ENCODE measurements at places on chromosomes 2 and 18.
A peak's percentile ranks its signal among the peaks of the same experiment; 100 is the strongest.

- DNase-seq = no peak
Observed at GRCh38 chr18:57805117-57805516, 2.0 kb upstream of the ATP8B1 start.

DNA sequence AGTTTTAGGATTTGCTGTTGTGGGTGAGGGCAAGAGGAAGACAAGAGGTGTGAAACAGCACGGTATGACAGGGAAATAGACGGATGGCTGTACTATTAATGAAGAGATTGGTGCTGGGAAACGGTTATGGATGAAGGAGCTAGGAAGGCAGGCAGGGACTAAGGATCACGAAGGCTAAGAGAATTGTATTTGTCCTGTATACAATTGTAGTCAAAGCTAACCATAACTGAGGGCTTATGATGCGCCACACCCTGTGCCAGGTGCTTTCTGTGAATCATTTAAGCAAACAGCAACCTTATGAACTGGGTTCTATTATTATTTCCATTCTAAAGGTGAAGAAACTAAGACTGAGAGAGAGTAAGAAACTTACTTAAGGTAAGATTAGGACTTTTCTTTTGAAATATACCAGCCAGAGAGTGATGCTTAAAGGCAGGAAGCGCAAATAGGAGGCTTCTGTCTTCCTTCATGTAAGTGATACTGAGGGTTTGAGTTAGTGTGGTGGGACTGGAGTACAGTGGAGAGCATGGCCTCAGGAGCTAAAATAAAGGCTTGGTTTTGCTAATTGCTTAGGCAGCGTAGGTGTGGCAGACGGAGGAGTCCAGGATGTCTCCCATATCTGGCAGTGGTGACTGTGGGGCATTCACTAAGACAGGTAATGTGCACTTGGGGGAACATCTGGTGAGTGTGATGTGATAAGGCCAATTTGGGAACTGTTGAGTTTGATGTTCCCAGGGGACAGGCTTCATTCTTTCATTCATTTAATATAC is 85.8 kb downstream of the PLEKHM3 start:
- DNase-seq = peak; percentile 9

- DNase-seq = no peak
Observed at GRCh38 chr2:110860630-110861029, 128.3 kb downstream of the ACOXL start.

DNA sequence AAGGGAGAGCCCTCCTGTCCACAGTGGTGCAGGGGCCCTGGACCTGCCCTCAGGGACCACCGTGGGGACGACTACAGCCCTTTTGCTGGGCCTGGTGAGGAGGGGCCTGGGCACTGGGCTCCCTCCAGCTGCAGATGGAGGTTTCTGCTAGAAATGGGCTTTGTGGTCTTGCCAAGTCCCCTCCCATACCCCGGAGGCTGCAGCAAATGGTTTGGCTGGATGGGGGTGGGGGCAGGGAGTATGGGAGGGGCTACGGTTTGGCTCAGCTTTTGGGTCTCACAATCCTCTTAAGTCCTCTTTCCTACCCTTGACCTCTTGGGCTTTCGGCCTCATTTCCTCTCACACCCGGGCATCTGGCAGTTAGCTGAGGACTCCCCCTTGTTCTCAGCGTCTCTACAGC is 21.7 kb downstream of the TET3 start:
- DNase-seq = no peak

GRCh38 chr2:65232636-65233035 is 5.0 kb downstream of the ACTR2 start:
- DNase-seq = no peak

DNA sequence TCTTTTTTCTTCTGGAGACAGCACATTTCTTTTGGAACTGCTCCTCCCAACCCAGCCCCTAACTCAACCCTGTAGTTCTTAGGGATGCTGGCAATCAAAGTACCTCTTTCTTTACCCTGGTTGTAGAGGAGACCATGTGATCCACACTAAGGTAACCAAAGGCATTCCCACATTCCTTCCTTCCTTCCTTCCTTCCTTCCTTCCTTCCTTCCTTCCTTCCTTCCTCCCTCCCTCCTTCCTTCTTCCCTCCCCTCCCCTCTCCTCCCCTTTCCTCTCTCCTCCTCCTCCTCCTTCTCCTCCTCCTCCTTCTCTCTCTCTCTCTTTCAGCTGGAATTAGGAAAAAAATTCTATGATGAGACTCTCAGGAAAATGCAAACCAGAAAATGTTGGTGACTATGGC is 13.8 kb upstream of the RAPH1 start:
- DNase-seq = no peak

- no peak for DNase-seq
Observed at GRCh38 chr2:62215306-62216064, 19.6 kb downstream of the B3GNT2 start.

GRCh38 chr2:64331849-64332699 is 121.9 kb upstream of the LGALSL start:
- DNase-seq = no peak

GRCh38 chr18:2848247-2849246 is 1.7 kb downstream of the EMILIN2 start:
- no peak for DNase-seq

- DNase-seq = no peak
Observed at GRCh38 chr2:112073875-112074274, 18.8 kb downstream of the TMEM87B start.

GRCh38 chr2:163253621-163254285 is 415.2 kb upstream of the KCNH7 start:
- DNase-seq = no peak

GRCh38 chr2:158773121-158773520 is 22.0 kb upstream of the DAPL1 start:
- DNase-seq = no peak

GRCh38 chr18:60232541-60232940 is 140.0 kb downstream of the MC4R start:
- no peak for DNase-seq

GRCh38 chr18:74390900-74391299 is 66.2 kb downstream of the DIPK1C start:
- DNase-seq = no peak

DNA sequence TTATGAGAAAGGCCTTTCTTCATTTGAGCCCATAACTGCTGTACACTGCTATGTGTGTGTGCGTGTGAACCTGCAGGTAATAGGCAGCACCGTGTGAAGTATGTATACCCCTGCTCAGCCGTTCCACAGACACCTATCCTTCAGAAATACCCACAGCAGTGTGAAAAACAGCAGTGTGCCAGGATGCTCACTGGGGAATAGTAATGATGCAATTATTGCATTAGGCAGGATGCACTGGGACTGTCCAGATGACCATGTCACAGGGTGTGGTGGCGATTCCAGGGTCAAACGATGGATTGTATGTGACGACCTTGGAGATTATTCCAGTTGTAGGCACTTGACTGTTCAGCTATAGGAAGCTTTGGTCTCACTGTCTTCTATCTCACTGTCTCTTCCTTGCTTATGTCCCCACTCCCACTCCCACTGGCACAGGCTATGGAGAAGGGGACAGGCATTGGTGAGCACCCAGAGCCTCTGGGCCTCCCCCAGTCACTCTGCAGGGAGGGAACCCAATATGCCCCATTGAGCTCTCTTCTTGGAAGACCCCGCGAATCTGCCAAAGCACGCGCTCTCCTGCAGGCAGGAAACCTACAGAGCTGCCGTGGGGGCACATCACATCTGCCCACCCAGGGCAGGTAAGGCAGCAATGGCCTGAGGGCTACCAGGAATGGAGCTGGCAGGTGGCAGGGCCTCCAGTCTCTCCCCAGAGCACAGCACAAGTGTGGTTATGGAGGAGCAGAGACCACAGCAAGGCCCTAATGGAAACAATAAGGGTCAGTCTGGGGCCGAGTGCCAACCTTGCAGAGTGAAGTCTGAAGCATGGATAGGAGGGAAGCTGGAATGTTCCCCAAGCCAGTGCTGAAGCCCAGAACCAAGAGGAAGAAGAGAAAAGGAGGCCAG is 518.9 kb upstream of the RAB6C start:
- DNase-seq = no peak

GRCh38 chr2:233855345-233855744 is 1.0 kb upstream of the HJURP start:
- no peak for DNase-seq

- no peak for DNase-seq
Observed at GRCh38 chr2:237075749-237076599, 9.7 kb upstream of the COPS8 start.

- DNase-seq = no peak
Observed at GRCh38 chr2:27058210-27058609, 6.7 kb downstream of the AGBL5 start.

DNA sequence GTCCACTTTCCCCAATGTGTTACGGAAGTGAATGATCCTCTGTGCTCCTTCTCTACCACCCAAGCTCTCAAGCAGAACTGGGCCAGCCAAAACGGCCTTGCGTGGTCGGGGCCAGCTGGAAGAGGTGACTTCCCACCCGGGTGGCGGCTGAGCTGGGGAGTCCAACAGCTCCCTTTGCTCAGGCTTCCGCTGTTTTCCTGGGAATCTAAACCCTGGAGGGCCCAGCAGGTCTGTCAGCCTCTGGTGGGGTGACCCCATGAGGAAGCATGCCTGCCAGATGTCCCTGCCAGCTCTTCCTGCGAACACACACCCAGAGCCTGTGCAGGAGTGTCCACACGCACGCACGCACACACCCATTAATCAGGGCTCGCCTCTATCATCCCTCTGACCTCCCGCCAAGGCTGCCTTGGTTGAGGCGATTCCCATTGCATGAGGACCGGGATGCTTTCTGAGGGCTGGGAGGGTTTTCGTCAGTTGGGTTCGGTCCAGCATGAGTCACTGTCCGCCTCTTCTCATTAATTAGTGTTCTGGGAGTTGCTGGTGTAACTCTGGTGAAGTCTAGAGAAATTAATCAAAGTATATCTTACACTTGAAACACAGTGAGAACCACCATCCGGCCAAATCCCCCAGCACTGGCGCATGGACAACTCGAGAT is 90.6 kb downstream of the TWIST2 start:
- no peak for DNase-seq

- DNase-seq = no peak
Observed at GRCh38 chr2:76268902-76269620, 558.3 kb upstream of the GCFC2 start.

DNA sequence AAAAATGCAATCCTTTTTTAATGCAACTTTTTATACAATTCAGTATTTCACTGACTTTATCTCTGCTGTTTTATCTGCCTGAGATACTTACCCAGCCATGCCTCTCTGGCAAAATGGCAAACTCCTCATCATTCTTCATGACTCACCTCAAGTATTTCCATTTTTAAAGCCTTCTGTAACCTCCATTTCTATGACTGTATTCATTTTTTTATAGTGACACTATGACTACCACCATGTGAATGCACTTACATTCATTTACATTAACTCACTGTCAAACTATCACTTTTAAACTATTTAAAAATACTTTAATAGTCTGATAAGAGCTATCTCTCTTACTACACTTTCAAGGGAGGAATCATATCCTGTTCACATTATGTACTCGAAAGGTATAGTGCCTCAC is 99.4 kb upstream of the SCN7A start:
- DNase-seq = no peak

DNA sequence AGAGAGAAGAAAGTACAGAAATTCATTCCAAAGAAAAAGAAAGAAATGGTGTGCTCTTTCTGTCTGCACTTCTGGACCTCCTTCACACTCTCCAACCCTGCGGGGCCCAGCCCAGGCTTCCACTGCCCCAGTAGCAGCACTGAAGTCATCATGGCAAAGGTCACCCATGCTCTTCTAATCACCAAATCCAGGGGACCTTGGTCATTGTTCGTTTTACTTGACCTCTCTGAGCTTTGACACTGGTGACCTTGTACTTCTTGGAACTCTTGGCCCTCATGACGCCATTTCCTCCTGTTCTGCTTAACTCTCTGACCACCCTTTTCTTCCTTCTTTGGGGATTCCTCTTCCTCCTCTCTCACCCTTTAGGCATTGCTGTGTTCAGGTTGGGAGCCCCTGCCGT is 105.6 kb downstream of the SMAD7 start:
- no peak for DNase-seq

GRCh38 chr2:239669899-239670460 is 269.2 kb upstream of the HDAC4 start:
- no peak for DNase-seq

GRCh38 chr18:24173997-24174396 is 35.1 kb downstream of the CABYR start:
- DNase-seq = no peak

GRCh38 chr2:62933398-62933917 is 117.2 kb upstream of the OTX1 start:
- DNase-seq = no peak

DNA sequence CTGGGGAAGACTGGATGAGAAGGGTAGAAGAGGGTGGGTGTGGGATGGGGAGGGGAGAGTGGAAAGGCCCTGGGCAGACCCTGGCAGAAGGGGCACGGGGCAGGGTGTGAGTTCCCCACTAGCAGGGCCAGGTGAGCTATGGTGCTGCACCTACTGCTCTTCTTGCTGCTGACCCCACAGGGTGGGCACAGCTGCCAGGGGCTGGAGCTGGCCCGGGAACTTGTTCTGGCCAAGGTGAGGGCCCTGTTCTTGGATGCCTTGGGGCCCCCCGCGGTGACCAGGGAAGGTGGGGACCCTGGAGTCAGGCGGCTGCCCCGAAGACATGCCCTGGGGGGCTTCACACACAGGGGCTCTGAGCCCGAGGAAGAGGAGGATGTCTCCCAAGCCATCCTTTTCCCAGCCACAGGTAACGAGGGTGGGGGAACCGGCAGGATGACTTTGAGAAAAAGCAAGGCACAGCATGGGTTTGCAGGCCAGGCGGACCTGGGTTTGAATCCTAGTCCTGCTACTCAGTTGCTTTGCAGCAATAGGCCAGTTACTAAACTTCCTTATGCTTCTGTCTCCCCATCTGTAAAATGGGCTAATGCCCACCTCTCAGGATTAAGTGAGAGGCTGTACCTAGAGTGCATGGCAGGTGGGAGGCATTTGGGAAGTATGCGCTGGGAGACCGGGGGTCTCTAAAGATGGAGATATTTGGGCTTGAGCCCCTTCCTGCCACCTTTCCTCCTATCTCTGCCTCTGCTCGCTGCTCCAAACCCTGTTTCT is at the start of gene INHA:
TSS of gene INHA (plus strand) at position 74 of the 765 bp plus-strand sequence. CDS start at position 139, 65 bp downstream.
- no peak for DNase-seq

DNA sequence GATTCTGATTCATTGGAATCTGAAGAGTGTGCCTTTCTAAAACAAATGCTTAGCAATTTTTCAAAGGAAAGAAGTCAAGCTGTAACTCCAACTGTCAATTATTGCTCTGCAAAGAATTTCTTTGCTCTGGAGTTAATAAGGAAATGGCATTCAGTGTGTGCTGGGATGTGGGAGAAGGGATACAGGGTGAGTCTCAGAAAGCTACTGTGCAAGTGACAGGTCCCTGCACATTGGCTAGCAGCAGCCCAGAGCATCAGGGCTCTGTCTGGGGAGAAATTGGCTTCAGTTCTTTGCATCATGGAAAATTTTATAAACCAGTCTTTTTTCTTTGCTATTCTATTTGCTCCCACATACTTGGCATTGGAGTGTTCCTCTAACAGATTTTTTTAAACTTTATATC is 1.1 kb upstream of the SYT4 start:
- DNase-seq = no peak

- no peak for DNase-seq
Observed at GRCh38 chr2:212066546-212066945, 472.1 kb downstream of the ERBB4 start.

DNA sequence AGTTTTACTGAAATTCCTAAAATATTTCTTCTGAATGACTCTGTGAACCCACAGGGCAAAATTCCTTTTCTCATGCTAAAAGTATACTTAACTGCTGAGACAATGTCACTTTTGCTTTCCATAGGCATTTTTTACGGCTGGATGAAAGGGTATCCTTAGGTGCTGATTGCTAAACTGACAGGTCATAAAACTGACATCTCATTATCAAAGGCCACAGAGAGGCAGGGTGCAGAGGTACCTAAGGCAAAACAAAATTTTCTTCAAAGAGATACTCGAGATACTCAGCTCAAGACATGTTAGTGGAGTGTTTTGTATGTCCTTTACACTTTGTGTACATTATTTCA is 62.0 kb upstream of the WDR75 start:
- no peak for DNase-seq

- no peak for DNase-seq
Observed at GRCh38 chr2:228432116-228432515, 250.6 kb upstream of the SPHKAP start.

Measured in NCI-H774 (cell line).